ENCODE measurements at places on chromosomes 4 and X.

GRCh38 chr4:112001041-112001440, 144.2 kb upstream of the FAM241A start:
- no peak for DNase-seq

DNA sequence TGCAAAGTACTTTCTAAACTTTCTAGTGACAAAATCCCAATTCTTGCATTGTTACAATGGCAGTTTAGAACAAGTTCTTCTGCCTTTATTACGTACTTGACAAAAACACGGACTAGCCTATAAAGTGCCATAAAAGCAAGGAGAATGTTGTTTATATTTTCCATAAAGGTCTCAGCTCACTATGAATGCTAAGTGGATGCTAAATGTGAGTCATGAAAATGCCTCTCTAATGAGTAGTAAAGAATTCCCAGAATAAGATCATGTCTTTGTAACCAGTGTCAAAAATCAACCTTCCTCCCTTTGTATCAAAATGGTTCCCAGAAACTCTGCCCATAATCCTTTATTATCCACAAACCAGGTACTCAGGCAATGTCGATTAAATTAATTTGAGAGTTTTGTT, 539.8 kb upstream of the SLIT2 start:
- no peak for DNase-seq

- DNase-seq, result no peak
Measured at GRCh38 chr4:188778905-188779304, 639.7 kb downstream of the TRIML1 start.

- DNase-seq, result no peak
Measured at GRCh38 chrX:121336831-121337421, 289.5 kb downstream of the GLUD2 start.

GRCh38 chrX:155718972-155719586, 106.3 kb upstream of the TMLHE start:
- no peak for DNase-seq

GRCh38 chr4:167475951-167476350, 241.7 kb upstream of the SPOCK3 start:
- DNase-seq, result no peak

DNA sequence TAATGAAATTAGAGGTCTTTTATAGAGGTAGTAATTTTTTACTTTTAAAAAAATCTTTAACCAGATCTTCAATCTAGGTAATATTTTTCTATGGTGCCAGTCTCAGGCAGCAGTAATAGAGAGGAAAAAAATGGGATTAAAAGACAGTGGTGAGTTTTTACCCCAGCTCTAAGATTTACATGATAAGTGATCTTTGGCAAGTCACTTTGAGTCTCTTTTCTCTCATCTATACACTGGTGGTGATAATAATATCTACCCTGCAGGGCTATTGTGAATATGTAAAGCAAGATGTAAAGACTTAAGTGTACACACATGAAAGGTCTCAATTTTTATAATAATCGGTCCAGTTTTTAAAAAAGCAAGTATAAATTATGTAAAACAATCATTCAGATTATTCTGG, 786.2 kb upstream of the POU3F4 start:
- no peak for DNase-seq

- DNase-seq, result peak; percentile 4
Measured at GRCh38 chrX:49071877-49072711, 1.7 kb downstream of the PRAF2 start.

DNA sequence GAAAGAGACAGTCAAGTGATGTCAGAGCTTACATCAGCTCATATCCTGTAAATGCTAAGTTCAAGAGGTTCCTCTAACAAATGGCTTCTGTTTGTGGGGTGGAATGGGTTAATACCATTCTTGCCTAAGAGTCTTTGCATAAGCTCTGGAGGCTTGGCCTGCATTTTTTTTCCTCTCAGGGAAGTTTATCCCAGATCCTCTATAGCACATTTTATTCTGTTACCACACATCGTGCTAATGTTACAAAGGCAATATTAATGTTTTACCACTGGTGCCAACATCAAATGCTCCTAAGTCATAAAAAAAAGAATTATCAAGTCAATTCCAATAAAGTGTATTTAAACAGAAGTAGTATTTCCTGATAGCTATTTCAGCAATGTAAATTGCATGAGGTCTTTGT, 2.9 kb upstream of the ADH6 start:
- DNase-seq, result no peak
